ENCODE measurements at places on chromosomes 5 and 9. TPM values are rescaled to one million over a fixed set of nuclear protein-coding genes. Genes with fewer than 3 reads are reported as not detected.

MYOZ3 gene
- total RNA-seq: not detected

KCTD16 gene
- total RNA-seq: 0.03 TPM

PCDHGC5 gene
- 0.19 TPM for total RNA-seq

STK32A gene
- 37.9 TPM for total RNA-seq

IRX2 gene
- total RNA-seq: 5.8 TPM

PAPPA gene
- 0.05 TPM for total RNA-seq

HDAC3 gene
- total RNA-seq: 55.1 TPM

GKAP1 gene
- total RNA-seq: 1.2 TPM

ZCCHC7 gene
- total RNA-seq: 11.3 TPM

ADAMTSL1 gene
- total RNA-seq: not detected

FAM78A gene
- total RNA-seq: 2.1 TPM

LCN1 gene
- total RNA-seq: not detected

FOXD4L5 gene
- total RNA-seq: not detected

LRRTM2 gene
- total RNA-seq: 2.1 TPM

FBXL7 gene
- 9.4 TPM for total RNA-seq

SLC23A1 gene
- not detected for total RNA-seq

WDR38 gene
- not detected for total RNA-seq

SPATA31D4 gene
- not detected for total RNA-seq

C9orf50 gene
- not detected for total RNA-seq

SHOC1 gene
- total RNA-seq: 0.37 TPM

TOPORS gene
- total RNA-seq: 26.4 TPM

FYB1 gene
- 31.6 TPM for total RNA-seq

OR13C2 gene
- not detected for total RNA-seq

ARID3C gene
- total RNA-seq: 0.26 TPM

GCNT4 gene
- total RNA-seq: 1.1 TPM

NMUR2 gene
- total RNA-seq: not detected

OTULINL gene
- total RNA-seq: 0.32 TPM

OLFML2A gene
- total RNA-seq: 0.90 TPM

FSD1L gene
- total RNA-seq: 2.7 TPM

HTR1A gene
- total RNA-seq: not detected

TAF1L gene
- total RNA-seq: not detected

ZCCHC9 gene
- total RNA-seq: 78.6 TPM

TEX48 gene
- total RNA-seq: not detected

GABRA1 gene
- total RNA-seq: not detected
